Stimulated activated CD8-positive, alpha-beta memory T cell treated with anti-CD3 and anti-CD28 coated beads, Interleukin-2, amount 100 ng/mL, for 48 hours (primary cell): ENCODE measurements at places on chromosomes 2 and 18.

GRCh38 chr2:37868866-37869265 lies 56.2 kb upstream of the RMDN2 start:
- DNase-seq = no peak

DNA sequence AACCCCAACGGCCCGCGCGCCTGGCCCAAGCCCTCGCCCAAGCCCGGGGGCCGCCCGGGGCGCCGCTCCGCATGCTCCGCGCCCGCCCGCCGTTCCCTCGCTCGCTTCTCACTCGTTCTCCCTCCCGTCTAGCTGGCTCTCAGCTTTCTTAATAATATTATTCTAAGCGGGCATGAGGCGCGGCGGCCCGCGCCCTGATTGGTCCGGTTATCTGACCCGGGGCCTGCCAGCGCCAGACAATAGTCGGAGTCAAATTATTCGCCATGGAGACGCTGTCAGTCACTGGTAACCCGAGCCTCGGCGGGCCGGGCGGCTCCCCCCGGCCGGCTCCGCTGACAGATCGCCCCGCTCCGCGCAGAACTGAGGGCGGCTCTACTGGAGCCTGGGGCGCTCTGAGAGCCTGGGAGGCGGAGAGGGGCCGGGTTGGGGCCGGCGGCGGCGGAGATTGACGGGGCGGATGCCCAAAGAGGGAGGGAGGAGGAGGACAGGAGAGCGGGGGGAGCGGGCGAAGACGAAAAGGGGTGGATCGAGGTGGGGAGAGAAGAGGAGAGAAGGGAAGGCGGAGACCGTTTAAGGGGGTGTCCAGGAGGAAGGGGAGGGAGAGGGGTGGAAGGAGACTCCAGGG lies at the start of gene SIX2:
TSS of gene SIX2 (minus strand) at position 150 of the 625 bp plus-strand sequence. CDS start 342 bp downstream, outside the sequence.
- no peak for DNase-seq

GRCh38 chr2:44118257-44118656 lies 50.4 kb upstream of the PPM1B start:
- DNase-seq = no peak

DNA sequence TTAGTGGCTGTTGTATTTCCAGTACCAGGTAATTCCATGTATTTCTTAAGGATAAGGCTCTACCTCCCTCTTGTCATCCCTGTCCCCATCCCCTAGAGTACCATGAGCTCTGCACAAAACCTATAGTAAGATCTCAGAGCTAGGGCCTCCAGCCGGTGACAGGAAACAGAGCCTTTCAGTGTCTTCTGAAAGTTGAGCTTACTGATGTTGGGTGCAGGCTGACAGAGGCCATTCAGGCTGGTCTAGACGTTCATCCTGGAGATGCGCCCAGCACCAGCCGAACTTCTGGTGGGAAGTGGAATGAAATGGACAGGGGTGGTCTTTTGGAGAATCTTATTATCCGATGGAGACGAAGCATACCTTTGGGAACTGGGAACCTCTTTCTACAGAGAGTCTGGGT lies 16.7 kb upstream of the LYPD6B start:
- DNase-seq = no peak

GRCh38 chr2:239506101-239506857 lies 105.5 kb upstream of the HDAC4 start:
- DNase-seq = no peak

DNA sequence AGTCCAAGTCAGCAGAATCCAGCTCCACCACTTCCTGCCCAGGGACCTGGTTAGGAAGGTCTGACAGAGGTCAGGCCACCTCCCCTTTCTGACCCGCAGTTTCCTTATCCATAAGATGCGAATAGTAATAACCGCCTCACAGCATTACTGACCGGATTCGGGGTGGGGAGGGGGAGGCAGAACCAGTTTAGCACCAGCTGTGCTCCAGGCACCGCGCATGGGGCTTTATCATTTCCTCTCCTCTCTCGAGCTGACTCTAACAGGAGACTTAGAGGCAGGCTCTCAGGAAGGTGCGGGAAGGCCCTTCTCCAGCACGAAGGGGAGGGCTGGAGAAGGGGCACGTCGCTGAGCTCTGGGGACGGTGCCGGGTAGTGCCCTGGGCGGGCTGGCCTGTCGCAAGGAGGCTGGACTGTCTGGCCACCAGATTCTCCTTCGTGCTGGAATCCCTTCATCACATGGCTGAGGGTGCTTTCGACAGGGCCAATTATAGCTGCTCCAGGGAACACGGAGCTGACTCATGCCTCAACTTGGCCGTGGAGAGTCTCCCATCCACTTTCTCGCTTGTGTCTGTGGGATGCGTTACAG lies 5.7 kb downstream of the EHD3 start:
- no peak for DNase-seq

DNA sequence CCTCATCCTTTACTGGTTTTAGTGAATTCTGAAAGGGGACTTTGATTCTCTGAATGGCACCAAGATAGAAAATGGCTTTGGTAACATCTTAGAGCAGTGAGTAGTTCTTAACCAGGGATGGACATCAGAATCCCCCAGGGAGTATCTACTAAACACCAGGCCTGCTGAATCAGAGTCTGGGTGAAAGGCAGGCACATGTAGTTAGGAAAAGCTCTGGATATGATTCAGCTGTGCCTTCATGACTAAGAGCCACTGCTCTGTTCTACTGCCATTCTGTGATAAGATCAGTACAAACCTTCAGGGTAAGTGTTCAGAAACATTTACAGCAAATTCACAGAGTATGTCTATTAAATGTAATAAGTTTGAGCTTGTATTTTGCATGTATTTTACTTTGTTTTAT lies 46.2 kb upstream of the B3GNT2 start:
- DNase-seq = no peak

GRCh38 chr2:201639205-201639604 lies 4.1 kb downstream of the TMEM237 start:
- no peak for DNase-seq

GRCh38 chr18:69717586-69717985 lies 230.1 kb downstream of the CD226 start:
- DNase-seq = no peak

DNA sequence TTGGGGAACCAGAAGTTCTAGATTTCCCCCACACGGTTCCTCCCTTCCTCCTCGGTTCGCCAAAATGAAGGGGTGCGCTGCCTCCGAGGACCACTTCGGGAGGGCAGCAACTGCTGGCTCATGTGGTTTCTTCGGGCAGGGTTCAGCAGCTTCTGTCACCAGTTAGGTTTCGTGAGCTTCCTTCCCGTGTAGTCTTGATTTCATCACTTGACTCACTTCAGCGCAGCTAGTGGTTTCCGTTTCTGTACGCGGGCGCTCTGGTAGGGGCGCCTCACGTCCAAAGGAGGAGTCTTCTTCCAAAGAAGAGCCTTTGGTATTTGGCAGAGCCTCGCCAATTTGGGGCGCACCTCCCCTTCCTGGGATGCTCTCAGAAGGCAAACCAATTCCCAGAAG lies 485 bp upstream of the GALNT3 start:
- DNase-seq = peak; percentile 34

- no peak for DNase-seq
These were observed 61.4 kb upstream of the ACSL3 start for GRCh38 chr2:222799262-222799918.
